ENCODE measurements at places on chromosomes 6 and 20. TPM values are rescaled to one million over a fixed set of nuclear protein-coding genes. Genes with fewer than 3 reads are reported as not detected.

Gene NKX2-2
- total RNA-seq: not detected

DNA sequence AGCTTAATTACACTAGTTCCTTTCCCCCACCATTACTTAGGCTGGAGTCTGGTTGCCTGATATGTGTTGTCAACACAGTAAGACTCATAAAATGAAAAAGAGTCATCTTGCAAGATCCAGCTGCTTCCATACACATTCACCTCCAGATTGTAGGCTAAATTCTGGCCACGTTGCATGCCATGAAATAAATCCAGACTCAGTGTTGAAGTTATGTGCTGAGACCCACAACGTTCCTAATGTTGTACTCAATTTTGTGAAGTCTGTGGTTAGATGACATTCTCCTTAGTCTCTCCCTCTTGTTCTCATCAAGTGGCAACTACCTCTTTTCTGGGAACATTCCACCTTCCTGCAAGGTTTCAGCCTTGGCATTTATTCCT is 212.3 kb downstream of the LMBRD1 start:
- DNase-seq: no peak

Gene OR2J3
- total RNA-seq: not detected

Gene DCBLD1
- 4.8 TPM for total RNA-seq

Gene UBD
- 0.62 TPM for total RNA-seq

DNA sequence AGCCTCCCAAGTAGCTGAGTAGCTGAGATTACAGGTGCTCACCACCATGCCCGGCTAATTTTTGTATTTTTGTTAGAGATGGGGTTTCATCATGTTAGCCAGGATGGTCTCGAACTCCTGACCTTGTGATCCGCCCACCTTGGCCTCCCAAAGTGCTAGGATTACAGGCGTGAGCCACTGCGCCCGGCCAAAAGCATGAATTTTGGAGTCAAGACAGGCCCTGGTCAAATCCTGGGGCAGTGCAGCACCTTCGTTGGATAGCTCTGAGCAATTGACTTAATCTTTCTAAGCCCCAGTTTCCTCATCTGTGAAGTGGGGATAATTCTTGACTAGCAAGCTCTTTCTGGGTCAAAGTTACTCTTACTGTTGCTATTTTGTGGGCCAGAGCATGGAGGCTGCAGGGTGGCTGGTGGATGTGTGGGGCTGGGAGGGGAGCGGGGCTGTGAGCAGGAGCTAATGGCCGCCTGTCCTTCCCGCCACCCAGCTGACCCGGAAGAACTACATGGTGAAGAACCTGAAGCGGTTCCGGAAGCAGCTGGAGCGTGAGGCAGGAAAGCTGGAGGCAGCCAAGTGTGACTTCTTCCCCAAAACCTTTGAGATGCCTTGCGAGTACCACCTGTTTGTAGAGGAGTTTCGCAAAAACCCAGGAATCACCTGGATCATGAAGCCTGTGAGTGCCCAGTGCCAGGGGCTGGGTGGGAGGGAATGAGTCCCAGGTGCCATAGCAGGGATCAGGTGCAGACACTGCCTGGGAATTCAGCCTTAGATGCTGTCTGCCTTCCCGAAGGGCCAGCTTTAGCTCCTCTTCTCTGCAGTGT is 39.0 kb downstream of the TTLL9 start:
- no peak for DNase-seq

Gene PRDM13
- total RNA-seq: 0.05 TPM

DNA sequence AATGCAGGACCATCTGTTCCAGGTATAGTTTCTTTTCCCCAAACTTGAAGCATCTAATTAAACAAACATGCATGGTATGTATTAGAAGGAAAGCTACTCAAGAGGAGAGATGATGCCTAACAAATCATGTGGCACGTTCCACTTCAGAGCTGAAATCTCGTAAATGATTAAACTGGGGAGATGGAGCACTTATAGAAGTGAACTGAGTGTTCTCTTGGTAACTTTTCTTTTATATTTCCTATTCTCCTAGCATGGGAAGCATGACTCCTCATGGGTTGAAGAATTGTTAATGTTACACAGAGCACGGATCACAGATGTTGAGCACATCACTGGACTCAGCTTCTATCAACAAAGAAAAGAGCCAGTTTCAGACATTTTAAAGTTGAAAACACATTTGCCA is 61.1 kb downstream of the CCN2 start:
- no peak for DNase-seq

- DNase-seq: peak; percentile 75
Measured at GRCh38 chr20:59123011-59123677, 40.5 kb upstream of the ZNF831 start.

GRCh38 chr6:129901910-129902309 is 40.8 kb upstream of the TMEM244 start:
- DNase-seq: no peak

DNA sequence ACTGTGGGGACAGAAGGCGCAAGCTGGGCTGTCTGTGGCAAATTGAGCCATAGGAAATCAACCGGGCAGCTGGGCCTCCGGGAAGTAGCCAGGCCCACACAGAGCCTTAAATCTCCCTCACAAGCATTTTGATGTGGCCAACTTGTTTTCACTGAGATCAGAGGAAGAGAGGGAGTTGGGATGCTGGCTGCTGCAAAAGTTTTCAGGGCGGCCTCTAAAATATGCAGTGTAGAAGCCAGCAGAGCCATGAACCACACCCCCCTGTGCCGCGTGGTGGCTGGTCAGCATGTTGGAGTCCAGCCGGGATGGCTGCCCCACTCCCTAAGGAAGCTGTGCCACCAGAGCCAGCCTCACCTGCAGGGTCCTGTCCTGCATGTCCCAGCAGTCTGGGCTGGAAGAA is 167.4 kb downstream of the CDC5L start:
- DNase-seq: no peak

DNA sequence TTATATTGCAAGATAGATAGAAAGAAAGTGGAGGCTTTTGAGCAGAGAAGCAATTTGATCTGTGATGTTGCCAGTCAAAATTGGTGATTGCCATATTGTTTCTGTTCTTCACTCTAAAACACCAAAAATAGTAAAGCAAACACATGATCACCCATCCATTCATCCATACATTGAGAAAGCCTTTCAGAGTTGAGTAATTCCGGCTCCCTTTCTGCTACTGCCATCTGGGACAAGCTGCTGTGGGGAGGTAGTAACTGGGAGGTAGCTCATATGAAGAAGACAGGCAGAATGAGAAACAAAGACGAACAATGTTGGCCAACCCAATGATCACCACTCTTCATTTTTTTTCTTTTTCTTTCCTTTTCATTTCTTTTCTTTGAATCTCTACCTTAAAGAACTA is 51.1 kb upstream of the HBS1L start:
- DNase-seq: no peak

GRCh38 chr6:42443312-42444060 is 8.2 kb downstream of the TRERF1 start:
- DNase-seq: no peak

DNA sequence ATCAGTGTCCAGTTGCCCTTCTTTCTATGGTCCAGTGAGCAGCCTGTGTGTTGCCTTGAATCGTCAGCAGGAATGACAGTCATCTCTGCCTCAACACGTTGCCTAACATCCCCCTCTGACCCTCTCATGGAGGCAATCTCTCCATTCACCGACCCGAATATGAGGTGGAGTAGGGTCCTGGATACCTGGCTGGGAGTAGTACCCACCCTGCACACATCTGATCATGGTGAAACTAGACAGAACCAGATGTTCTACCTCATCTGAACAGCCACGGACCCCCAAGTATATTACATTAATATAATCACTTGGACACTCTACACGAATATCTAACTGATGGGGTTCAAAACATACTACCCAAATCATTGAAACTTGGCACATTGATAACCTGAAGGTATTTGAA is 77.0 kb upstream of the COL21A1 start:
- no peak for DNase-seq

DNA sequence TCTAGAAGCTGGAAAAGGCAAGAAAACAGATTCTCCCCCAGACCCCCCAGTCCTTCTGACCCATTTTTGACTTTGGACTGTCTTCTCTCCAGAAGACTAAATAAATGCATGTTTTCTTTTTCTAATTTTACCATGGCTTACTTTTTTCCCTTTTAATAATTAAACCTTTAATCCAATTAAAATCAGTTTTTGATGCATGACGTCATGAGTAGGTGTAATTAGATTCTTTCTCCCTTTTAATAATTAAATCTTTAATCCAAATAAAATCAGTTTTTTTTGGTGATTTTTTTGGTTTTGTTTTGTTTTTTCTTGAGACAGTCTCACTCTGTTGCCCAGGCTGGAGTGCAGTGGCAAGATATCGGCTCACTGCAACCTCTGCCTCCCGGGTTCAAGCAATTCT is 13.2 kb upstream of the NCOA5 start:
- no peak for DNase-seq

DNA sequence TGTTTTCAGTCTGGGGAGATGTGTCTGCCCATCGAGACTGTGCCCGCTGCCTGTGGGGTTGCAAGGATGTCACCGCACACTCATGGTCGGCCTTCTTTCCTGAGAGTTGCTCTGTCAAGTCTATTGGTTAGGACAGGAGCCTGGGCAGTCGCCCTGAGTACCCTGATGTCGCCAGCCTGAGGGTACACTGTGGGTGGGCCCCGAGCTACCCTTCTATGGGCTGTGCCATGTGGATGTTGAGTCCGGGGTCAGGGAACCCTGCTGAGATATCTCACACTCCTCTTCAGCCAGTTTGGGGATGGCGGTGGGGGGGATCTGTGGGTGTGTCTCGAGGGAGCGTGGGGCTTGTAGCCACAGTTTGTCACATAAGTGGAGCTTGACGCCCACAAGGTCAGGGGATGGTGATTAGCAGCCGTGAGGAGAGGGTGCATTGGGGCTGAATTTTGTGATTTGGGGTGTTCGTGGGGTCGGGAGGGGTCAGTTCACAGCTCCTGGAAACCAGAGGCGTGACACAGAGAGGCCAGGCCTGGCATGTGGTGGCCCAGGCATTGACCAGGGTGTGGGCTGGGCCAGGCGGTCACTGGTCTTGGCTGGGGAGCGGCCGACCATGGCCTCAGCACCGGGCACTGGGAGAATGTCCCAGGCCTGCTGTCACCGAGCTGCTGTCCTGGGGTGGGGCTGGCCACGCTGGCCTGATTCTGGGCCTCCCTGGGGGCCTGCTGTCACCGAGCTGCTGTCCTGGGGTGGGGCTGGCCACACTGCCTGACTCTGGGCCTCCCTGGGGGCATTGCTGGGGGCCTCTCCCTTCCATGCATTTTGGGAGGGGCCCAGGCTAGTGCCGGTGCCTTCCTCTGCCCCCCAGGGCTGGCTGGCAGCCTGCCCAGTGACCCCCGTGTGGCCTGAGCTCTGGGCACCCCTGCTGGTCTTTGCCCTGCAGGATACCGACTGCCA is 1.6 kb upstream of the NPBWR2 start:
- peak; percentile 55 for DNase-seq

Gene NOX3
- total RNA-seq: not detected

GRCh38 chr6:72286911-72287311 is 335.0 kb upstream of the KCNQ5 start:
- DNase-seq: no peak

Gene TFAP2C
- not detected for total RNA-seq

Gene C4A
- 3.3 TPM for total RNA-seq

DNA sequence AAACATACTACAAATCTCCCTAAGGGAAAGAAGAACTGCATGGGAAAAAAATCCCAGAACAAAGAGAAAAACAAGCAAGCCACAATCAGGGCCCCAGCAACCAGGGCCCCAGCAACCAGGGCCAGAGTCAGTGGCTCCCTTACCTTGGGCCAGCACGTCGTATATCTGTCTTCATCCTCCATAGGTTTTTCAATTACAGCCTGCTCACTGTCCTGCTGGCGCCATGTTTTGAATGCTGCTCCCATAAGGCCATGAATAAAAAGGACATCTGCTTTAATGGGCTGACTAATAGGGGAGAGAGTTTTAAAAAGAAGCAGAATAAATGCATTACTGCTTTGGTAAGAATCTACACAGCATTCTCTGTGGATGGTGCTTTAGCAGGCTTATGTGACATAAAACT is 49.2 kb downstream of the SERAC1 start:
- no peak for DNase-seq

GRCh38 chr20:21701171-21701876 is 4.1 kb upstream of the PAX1 start:
- no peak for DNase-seq

- DNase-seq: no peak
Measured at GRCh38 chr6:40036186-40036585, 101.9 kb upstream of the MOCS1 start.

Gene ERGIC3
- 136 TPM for total RNA-seq

Gene NAPB
- total RNA-seq: 14.2 TPM

DNA sequence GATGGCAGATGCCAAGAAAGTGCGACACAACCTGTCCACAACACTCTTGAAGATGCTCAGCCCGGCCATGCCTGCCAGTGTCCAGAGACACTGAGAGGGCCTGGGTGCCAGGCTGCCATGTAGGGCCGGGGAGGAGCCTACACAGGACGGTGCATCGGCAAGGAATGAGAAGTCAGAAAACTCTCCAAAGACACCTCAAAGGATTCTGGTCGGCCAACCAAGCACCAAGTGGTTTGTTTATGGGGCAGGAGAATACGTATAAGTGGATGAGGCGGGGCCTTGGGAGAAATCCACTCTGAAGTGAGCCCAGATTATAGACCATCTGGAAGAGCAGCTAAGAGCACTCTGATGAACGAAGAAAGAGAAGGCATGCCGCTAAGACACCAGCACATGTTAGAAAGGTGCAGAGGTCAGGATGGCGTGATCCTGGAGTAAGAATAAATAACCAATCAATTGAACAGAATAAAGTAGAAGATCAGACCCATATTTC is 120.7 kb upstream of the FOXQ1 start:
- no peak for DNase-seq

DNA sequence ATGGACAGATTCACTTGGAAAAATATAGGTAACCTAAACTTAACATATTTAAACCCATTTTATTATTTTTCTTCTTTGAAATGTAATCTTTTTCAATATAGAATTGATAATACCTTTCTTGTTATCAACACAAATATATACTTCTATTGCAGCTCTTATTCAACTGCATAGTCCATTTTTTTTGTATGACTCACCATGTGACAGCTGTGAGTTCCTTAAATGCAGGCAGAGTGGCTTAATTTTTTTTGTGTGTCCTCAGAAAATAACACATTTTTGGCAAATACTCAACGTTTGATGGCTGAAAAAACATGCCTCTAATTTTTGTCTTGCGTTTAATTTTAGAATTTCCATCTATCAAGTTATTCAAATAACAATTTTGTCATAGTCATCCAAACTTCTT is 454.8 kb downstream of the PHF3 start:
- DNase-seq: no peak

DNA sequence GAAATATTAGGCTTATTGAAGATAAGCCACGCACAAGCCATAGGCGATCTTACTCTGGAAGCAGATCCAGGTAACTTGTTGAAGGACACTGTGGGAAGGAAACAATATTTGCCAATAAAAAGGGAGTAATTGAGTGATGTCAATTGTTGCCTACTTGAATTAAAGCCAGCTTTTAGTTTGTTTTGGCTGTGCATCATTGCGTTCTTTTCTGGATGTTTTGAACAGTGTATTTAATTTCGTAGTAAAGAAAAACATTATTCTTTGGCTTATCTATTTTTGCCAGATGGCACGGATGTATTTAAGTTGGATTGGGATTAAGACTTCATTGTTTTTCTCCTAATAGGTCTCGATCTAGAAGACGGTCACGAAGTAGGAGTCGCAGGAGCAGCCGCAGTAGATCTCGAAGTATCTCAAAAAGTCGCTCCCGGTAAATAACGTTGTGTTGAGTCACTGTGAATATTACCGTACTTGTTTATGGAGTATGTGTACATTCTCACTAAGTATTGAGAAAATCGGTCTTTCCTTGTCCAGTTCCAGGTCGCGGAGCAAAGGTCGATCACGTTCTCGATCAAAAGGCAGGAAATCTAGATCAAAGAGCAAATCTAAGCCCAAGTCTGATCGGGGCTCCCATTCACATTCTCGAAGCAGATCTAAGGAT is 2.6 kb downstream of the SRSF6 start:
- DNase-seq: no peak

Measured in activated CD4-positive, alpha-beta T cell treated with anti-CD3 and anti-CD28 coated beads, Interleukin-2, amount 10 ng/mL, durations not matched to agents 24 days and 14 days (primary cell).